Peyer's patch (tissue), 4 donors: ENCODE measurements at places on chromosomes 2 and 18. TPM values are rescaled to one million over a fixed set of nuclear protein-coding genes. Genes with fewer than 3 reads are reported as not detected.

The AQP12B gene
- 9.6 TPM for total RNA-seq

The NEU2 gene
- total RNA-seq: not detected

The TDRD15 gene
- not detected for total RNA-seq

The ADCYAP1 gene
- not detected for total RNA-seq

The PLB1 gene
- total RNA-seq: 240 TPM

The POTEI gene
- not detected for total RNA-seq

The NTSR2 gene
- not detected for total RNA-seq

DNA sequence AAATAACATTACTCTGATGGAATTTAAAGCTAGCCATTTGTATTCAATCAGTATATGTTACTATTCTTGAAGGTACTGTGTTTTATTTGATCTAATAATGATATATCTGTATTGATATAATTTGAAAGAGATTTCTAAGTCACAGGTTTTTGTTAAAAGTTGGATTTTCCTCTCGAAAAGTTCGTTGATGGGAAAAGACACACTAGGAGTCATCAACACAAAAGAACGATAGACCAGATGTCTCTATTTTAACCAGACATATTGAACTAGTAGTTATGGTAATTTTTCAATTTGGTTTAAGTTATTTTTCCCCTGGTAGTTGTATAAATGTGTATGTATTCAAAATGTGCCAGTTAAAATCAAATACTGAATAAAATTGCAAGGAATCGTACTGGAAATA is 2.5 kb downstream of the ASXL3 start:
- DNase-seq: no peak

DNA sequence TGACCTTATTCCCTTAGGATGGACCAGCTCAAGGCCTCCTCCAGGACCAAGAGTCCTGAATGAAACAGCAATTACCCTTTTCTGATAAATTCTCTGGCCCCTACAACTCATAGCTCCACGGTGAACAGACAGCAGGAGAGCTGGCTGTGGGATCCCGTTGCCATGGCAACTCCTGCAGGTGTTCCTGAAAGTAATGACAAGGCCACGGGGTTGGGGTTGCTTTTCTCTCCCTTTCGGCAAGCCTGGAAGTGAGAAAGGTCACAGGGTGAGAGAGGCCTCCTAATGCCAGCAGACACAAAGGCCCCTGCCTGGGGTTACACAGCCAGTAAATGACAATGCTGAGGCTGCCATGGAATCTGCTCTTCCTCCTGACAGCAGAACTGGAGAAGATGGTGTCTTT is 403.0 kb downstream of the NBAS start:
- no peak for DNase-seq

DNA sequence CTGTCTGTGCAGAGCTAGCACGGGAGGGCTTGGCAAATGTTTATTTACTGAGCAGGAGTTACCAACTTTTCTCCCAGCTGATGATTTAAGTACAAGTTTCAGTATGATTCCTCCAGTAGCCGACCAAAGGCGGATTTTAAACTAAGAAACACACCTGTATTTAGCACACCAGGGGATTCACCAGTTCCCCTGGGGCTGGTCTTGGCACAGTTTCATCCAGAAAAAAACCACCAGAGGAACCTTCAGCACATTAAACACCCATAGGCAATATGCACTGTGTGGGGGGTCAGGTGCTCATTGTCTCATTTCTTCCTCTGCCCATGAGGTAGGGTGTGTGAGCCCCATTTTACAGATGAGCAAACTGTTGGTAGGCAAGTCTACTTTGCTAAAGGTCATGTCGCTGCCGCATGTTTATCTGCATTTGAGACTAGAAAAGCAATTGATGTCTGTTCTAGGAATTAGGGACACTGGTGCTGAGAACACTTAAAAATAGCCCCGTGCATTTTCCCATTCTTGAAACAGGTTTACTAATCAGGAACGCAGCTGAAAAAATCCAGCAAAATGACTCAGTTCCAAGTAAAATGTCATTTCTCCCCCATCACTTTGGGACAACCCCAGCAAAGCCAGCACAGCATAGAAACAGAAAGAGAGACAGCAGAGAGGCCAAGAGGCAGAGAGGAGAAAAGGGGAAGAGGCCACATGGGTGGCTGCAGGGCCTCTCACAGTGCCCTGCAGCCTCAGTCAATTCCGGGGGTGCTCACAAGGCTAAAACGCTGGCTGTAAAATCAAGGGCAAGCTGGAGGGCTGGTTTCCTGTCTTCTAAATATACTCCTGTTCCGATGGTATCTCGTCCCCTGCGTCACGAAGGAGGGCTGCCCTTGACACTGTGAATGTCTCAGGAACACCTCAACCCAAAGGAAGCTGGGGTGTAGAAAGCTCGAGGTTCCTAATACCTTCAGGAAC is 166.8 kb upstream of the ID2 start:
- DNase-seq: peak; percentile 72

DNA sequence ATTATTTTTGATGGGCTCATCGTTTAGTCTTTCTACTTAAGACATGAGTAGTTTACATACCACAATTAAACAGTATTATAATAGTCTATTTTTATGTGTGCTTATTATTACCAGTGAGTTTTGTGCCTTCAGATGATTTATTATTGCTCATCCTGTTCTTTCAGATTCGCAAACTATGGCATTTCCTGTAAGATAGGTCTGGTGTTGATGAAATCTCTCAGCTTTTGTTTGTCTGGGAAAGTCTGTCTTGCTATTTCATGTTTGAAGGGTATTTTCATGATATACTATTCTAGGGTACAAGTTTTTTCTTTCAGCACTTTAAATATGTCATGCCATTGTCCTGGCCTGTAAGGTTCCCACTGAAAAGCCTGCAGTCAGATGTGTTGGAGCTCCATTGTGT is 101.3 kb downstream of the DNAH7 start:
- DNase-seq: no peak

GRCh38 chr18:2536493-2536892 is 34.8 kb downstream of the METTL4 start:
- DNase-seq: no peak

DNA sequence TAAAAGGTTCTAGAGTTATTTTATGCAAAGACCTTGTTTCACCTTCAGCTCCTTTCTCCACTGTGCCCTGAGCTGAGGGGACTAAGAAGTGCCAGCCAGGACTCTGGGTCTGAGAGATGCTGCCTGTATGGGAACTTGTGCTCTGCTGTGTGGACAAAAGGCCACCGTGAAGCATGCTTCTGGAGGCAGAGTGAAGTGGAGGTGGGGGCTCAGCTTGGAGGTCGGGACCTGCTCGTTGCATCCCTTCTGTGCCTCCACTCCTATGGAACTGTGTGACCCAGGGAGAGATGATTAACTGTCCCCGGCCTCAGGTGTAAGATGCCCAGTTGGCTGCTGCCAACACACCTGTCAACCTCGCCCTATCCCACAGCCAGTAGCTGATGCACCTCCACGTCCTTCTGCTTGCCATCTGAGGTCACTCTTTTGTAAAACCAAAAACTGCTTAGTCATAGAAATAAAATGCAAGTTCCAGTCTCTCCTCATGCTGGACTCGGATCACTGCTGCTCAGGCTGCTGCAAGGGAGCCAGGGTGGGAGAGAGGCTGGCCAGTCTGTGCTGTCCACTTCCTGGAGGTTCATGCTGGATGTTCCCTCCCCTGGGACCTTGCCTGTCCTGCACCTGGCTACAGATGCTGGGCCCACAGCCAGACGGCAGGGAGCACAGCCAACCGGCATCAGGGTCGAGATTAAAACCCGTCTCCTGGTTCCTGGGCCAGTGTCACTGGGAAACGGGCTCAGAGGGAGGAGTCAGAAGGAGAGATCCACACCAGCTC is 113.2 kb downstream of the ACKR3 start:
- no peak for DNase-seq

- no peak for DNase-seq
Observed at GRCh38 chr2:182072861-182073260, 87.2 kb downstream of the PPP1R1C start.

GRCh38 chr2:28433935-28434599 is 41.4 kb downstream of the FOSL2 start:
- no peak for DNase-seq

DNA sequence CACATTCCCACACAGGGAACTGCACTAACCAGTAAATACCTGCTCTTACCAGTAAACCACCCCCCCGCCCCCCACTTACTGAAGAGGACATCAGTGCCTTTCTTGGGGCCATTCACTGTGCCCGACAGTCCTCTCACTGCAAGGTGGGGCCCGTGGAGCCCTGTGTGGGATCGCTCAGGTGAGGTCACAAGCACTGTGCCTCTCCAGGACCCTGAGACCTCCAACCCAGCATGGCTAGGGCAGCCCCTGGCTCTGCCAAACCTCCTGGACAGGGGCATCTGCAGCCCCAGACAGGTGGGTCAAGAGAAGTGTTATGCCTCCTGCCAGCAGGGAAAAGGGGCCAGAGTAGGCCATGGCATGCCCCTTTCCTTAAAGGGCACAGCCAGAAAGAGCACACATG is 6.7 kb upstream of the NEURL3 start:
- no peak for DNase-seq
